ENCODE measurements at places on chromosomes 7 and 10.
A peak's percentile ranks its signal among the peaks of the same experiment; 100 is the strongest.

DNA sequence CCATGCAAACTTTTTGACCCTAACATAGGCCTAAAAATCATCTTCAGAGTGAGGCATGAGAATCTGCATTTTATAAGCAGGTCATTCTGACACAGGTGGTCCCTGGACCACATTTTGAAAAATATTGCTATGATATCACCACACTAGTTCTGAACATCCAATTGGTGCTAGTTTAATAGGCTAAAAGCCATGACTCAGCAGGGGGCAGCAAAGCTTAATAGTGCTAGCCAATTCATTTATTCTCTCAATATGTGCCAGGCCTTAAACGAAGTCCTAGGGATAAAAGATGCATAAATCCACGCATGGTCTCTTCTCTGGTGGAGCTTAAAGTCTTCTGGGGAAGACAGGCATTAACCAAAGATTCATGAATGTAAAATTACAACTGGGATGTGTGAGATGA lies 10.2 kb upstream of the SLC25A28 start:
- peak; percentile 9 for DNase-seq

- no peak for DNase-seq
Observed at GRCh38 chr10:1644191-1644711, 93.1 kb downstream of the ADARB2 start.

DNA sequence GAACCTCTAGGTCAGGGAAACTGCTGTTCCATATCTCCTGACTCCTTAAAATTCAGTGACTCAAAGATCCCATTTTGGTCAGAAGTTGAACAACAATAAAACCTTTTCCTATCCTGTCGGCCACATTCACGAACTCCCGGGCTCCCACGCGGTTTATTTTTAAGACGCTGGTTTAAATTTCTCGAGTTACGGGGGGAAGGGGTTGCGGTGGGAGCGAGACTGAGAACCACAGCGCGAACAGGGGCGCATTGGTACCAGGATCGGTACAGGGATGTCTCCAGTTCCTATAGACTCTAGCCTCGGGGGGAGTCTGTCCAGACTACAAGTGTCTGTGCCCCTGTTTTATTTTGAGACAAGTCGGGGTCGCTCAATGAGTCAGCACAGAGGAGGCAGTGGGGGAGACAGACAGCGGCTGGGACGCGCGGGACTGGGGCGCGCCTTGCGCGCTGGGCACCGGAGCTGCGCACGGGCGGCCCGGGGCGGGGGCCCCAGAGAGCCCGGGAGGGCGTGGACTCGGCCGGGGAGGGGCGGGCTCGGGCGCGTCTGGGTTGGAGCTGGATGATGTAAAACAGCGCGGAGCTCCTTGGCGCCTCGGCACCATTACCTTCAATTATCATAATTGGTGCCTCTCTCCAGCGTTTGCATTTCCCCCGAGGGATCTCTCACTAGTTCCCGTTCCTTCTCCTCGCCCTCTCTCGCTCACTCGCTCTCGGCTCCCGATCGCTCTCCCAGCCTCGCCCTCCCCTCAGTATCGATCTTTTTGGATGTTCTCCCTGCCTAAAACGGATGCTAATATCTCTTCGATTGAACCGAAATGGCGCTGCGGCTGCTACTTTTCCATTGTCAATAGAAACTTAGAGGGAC lies 8.7 kb upstream of the BAMBI start:
- no peak for DNase-seq

GRCh38 chr7:65342723-65343629 lies 30.7 kb upstream of the ZNF92 start:
- no peak for DNase-seq

DNA sequence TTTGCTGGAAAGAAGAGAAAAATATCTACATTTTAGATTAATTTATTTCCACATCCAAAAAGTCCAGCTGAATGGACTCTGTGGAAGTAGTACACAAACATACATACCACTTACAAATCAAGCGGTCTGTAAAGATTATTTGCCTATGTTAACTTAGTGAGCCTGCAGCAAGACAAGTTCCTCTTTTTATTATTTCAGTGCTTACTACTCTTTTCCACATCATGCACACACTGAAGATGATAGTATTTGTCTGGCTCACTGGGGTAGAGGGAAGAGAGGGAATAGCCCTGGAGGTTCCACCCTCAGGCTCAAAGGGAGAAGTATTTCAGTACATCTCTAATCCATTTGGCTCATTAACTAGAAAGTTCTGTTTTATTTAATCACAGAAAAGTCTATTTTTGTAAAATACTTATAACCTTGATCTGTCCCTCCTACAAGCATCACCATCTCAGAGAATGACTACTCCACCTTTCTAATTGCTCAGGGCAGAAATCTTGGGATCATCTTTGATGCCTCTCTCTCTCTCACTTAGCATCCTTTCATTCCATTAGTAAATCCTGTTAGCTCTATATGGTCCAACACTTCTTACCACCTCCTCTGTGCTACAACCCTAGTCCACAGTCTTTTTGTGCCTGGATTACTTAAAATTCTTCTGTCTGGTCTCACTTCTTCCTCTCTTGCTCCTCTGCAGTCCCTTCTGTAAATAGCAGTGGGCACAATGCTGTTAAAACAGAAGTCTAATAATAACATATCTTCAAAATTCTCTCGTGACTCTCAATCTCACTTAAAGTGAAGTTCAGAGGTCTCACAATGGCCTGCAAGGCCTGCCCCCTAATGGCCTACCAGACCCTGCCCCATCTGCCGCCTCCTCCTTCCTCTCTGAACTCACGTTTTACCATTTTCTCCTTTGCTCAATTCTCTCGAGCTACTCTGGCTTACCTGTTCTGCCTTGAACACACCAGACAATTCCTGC lies 64.3 kb upstream of the CCDC6 start:
- no peak for DNase-seq

DNA sequence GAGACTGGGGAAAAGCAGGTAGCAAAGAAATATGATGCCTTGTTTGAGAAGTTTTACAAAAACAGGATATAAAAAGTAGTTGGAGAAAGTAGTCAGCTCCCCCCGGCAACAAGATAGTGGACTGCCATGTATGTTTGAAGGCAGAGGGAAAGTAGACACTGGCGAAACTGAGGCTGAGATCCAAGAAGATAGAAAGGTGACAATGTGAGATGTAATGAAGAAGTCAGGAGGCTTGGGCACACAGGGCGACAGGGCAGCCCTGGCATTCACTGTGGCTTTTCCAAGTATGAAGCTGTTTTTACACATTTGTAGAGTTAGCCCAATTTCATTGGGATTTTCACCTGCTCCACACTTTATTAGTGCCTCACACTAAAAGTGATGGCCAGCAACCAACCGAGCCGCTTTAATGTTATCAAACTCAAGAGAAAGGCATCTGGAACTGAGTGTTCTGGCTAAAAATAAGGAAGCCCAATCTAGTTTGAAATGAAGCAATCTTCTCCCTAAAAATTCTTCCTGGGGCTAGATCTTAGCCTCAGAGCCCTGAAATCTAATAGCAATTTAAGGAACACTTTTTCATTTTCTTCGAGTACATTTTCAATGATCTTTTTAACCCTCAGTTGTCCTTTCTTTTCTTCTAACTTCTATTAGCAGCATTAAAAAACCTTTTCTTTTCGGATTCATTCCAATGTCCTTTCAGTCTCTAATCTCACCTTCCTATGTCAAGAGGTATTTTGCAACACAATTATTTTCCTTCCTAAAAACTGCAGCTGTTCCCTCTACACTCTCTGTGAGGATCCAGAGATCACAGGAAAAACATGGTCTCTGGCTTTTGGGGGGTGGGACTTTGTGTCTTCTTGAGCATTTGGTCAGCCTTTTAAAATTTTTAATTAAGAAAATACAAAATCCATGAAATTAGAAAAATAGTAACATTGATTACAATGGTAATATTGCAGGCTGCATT lies 108.0 kb downstream of the RNLS start:
- DNase-seq: no peak

- no peak for DNase-seq
Observed at GRCh38 chr10:127207081-127207480, 10.7 kb upstream of the INSYN2A start.

DNA sequence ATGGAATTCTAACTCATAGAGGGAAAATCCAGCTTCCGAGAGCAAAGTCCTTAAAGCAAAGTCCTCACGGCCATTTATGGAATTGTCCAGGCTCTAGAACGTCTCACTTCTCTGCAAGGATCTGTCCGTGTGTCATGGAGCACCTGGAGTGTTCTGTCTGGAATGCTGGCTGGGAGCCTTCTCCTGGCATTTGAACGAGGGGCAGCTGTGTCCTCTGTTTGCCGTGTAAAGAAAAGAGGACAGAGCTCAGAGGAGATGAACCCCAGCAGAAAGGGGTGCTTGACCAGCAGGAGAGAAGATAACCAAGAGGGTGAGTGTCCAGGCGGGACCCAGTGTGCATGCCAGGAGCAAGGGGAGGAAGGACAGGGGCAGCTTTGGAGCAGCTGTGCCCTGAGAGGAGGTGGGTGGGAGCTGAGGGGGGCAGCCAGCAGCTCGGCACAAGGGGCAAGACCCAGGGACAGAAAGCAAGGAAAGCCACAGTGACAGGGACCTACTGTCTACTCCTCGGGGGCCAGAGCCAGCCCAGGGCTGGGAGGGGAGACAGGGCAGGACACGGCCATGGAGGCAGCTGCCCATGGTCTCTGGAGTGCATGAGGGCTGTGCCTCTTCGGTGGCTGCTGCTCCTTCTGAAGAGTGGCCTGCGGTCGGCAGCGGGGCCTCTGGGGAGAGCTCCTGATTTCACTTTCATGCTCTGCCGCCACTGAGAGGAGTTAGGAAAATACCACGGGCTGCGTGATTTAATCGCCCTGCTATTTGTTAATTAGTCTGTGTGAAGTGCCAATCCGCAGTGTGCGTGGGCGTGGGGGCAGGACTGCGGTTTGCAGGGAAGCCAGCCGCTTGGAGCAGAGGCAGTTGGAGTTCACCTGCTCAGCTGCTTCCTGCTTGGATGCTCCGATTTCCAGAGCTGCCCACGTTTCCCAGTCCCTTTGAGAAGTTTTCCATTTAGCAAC lies 149.3 kb upstream of the SHH start:
- no peak for DNase-seq

GRCh38 chr7:5452470-5452899 lies 28.9 kb upstream of the TNRC18 start:
- no peak for DNase-seq

DNA sequence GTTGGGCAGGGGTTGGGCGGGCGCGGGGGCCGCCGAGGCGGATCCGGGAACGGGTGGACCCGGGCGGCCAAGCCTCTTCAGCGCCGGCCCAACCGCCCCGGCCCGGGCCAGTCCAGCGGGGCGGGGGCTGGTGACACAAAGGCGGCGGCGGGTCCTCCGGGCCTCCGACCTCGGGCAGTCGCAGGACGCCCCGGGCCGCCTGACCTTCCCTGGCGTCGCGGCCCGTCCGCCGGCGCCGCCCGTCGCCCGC lies 54.2 kb downstream of the METTL2B start:
- no peak for DNase-seq

GRCh38 chr10:133347710-133348517 lies 741 bp downstream of the PRAP1 start:
- no peak for DNase-seq

GRCh38 chr7:78013386-78013785 lies 214.8 kb downstream of the PHTF2 start:
- DNase-seq: no peak

DNA sequence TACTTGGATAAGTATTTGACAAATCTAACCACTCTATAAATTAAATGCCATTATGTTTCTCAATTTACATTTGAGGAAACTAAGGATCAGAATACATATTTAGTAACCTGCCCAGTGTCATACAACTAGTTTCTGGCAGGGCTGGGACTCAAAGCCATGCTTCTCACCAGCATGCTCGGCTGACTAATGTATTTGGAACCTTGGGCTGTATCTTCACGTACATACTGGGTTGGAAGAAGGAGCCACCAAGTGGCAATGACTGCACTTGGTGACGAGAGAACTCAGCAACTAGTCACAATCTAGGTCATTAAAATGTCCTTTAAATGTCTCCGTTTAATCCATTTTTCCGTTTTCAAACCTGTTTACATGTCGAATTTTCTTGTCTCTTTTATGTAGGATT lies 42.9 kb downstream of the CHRM2 start:
- no peak for DNase-seq

DNA sequence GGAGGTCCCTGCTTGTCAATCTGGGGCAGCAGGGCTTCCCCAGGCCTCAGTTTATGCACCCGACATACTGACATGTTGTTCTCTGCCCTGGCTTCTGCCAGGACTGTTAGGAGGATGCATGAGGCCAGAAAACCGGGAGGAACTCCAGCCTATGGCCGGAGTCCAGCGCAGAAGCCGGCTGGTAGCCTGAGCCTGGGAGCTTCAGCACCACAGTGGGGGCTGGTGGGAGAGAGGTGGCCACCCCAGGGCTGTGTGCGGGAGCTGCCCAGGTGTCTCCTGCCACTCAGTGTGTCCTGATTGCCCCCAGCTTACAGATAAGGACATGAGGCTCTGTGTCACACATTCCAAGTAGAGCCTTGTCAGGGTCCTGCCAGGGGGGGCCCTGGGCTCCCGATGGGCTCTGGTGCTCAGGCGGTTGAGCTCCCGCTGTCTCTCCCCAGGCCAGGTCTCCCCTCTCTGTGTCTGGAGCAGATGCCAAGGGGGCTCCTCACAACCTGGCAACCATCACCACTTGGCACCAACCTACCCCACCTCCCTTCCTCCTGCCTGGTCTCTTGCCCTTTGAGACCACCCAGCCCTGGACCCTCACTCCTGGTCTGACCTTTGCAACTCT lies 32.3 kb downstream of the PPIF start:
- DNase-seq: no peak

DNA sequence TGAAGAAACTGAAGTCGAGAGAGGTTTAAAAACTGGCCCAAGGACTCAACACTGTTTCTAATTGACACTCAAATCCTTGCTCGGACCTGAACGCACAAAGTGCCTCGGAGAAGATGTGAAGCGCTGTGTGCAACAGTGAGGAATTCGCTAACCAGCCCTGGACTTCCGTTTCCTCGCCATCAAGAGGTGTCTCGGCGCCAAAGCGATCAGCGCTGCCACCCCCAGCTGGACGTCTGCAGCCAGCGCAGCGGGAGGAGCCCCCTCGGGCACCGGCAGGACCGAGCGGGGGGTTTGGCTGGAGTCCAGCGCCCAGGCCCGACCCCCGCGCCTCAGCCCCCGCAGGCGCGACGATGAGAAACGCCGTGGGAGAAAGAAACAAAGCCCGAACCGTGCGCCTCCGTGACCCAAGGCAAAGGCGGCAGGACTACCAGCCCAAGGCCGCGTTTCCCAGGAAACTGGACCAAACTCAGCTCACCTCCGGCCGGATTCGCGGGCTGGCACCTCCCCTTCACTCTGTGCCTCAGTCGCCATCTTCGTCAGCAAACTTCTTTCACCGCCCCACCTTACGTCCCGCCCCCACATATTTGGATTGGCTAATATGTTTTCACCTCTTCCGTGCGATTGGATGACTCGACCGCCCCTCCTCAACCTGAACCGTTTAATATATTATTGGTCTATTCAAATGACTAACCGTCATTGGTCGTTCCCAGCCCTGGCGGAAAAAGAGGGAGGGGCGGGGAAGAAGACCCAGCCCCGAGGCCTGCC lies at the start of gene ARHGAP19:
TSS of gene ARHGAP19 (minus strand) at position 541 of the 765 bp plus-strand sequence. CDS start at position 531, 10 bp downstream.
- peak; percentile 90 for DNase-seq

GRCh38 chr7:85730012-85730411 lies 543.2 kb upstream of the SEMA3D start:
- no peak for DNase-seq
